Renal pelvis (tissue), 12 donors: ENCODE measurements at places on chromosomes 1 and 21.

GRCh38 chr1:229579059-229579673 is 20.7 kb upstream of the ABCB10 start:
- DNase-seq, result no peak

GRCh38 chr1:247402120-247402675 is 13.8 kb upstream of the NLRP3 start:
- no peak for DNase-seq

DNA sequence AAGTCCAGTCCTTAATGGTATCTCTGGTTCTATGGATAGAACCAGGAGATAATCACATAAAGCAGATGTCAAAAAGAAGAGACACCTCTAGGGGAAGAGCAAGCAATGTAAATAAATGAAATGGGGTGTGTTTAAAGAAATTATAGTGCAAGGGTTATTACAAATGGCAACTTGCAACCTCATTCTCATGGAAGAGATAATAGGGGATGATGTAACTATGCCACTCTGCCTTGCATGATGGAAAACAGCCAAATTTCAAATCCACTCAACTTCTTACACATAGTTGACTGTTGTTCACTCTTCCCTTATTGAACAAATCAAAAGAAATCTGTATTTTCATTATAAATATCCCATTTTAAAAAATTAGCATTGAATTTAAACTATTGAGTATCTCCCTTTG is 274.0 kb upstream of the TMPRSS15 start:
- no peak for DNase-seq

- DNase-seq, result no peak
Measured at GRCh38 chr1:8631163-8631562, 186.3 kb downstream of the RERE start.

- peak; percentile 58 for DNase-seq
Measured at GRCh38 chr1:10514490-10515235, 39.9 kb downstream of the PEX14 start.

GRCh38 chr1:219732814-219733491 is 120.0 kb upstream of the ZC3H11B start:
- no peak for DNase-seq

- no peak for DNase-seq
Measured at GRCh38 chr1:49036700-49037099, 260.0 kb upstream of the BEND5 start.

GRCh38 chr1:213474054-213474453 is 423.0 kb downstream of the RPS6KC1 start:
- DNase-seq, result no peak
